Subcutaneous preadipocyte (primary cell): ENCODE measurements at places on chromosomes 1 and 21. TPM values are rescaled to one million over a fixed set of nuclear protein-coding genes. Genes with fewer than 3 reads are reported as not detected.

Gene PAPPA2
- 1.6 and 2.2 TPM in 2 replicates for total RNA-seq

Gene TMEM59
- total RNA-seq = 116 and 150 TPM in 2 replicates

Gene KCNJ15
- total RNA-seq = 16.6 and 24.3 TPM in 2 replicates

Gene LCE1E
- total RNA-seq = 0.37 TPM in 1 of 2 replicates, not detected in the other

Gene CFHR3
- not detected in 2 replicates for total RNA-seq

Gene S100A1
- total RNA-seq = not detected in 2 replicates

Gene CYP2J2
- 0.20 and 0.37 TPM in 2 replicates for total RNA-seq

Gene PLA2G2F
- total RNA-seq = not detected in 2 replicates

Gene AGT
- 0.73 TPM in 1 of 2 replicates, not detected in the other for total RNA-seq

Gene ENAH
- total RNA-seq = 54.0 and 70.0 TPM in 2 replicates

Gene GPR153
- total RNA-seq = 3.3 and 3.7 TPM in 2 replicates

Gene CELF3
- not detected in 2 replicates for total RNA-seq

Gene TFF3
- 0.37 TPM in 1 of 2 replicates, not detected in the other for total RNA-seq

Gene CHI3L1
- total RNA-seq = 4.5 and 78.6 TPM in 2 replicates

Gene SLC25A44
- total RNA-seq = 12.1 and 17.0 TPM in 2 replicates

Gene FAF1
- 37.5 and 63.5 TPM in 2 replicates for total RNA-seq

Gene C1QB
- total RNA-seq = not detected in 2 replicates

Gene PHC2
- 135 and 153 TPM in 2 replicates for total RNA-seq

Gene FAM177B
- not detected in 2 replicates for total RNA-seq

Gene CRYBG2
- total RNA-seq = not detected in 2 replicates

Gene SLC5A9
- not detected in 2 replicates for total RNA-seq
